ENCODE measurements at places on chromosomes 3 and 15. TPM values are rescaled to one million over a fixed set of nuclear protein-coding genes. Genes with fewer than 3 reads are reported as not detected.
A peak's percentile ranks its signal among the peaks of the same experiment; 100 is the strongest.

DNA sequence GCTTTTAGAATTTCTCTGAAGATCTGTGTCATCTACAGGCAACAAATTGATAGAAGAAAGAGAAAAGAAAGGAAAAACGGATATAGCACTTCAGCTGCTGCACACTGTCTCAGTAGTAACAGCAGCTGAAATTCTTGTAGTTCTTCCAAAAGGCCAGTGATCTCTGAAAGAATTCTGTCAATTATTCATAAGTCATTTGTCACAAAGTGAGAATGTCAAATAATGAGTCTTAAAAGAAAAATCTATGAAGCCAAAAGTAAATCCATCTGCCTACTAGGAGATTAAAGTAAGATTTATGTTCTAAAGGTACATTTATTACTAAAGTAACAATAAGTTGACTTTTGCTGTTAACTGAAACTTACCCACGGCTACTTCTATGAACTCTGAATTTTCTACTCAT lies 24.6 kb downstream of the IFT80 start:
- no peaks in the 10 kb centered on the region for H3K27me3 ChIP-seq
- peaks cover 19% of the 10 kb centered on the region for H3K4me1 ChIP-seq
- H3K4me3 ChIP-seq, result no peak overlapping the region

DNA sequence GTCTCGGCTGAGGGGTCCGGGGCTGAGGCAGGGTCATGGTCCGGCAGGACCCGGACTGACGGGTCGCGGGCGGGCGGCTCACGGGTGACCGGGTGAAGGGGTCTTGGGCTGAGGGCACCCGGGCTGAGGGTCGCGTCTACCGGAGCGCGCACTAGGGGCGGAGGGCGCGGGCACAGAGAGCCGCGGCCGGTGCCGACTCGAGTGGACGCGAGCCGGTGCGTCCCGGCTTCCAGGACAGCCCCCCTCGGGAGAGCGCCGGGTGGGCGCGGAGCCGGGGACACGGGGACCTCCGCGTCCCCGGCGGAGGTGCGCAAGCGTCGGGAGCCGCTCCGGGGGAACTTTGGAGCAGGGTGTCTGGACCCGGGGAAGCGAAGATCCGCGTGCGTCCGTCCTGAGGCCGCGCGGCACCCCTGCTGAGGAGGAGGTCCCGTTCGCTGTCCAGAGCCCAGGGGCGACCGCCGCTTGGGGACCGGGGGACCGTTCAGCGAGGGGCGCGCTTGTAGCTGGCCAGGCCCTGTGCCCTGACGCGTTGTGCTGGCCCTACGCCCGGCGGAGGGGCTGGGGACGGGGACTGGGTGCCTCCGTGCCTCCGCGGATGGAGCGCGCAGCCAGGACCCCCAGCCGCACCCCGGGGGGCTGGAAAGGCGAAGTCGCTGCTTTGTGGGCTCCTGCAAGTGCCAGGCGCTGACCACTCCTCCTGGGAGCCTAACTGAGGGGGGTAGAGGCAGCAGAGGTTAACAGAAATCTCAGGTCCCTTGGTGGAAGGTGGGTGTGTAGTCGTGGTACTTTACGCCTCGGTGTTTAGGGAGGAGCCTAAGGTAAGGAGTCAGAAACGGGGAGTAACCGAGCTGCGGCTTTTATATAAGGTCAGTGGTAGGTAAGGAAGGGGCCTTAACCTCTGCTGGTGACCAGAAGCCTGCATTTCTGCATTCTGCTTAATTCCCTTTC lies at the start of gene PPARG:
Gene PPARG, plus strand, starts transcription at position 889 of the 948 bp plus-strand sequence. CDS start 90,642 bp downstream, outside the sequence.
- DNase-seq, result peak; percentile 23
- peaks cover 43% of the 10 kb centered on the region for H3K27me3 ChIP-seq
- H3K4me3 ChIP-seq, result peak within 1 kb of the TSS; percentile 52
- H3K36me3 ChIP-seq, result no peaks in the 10 kb centered on the region

DNA sequence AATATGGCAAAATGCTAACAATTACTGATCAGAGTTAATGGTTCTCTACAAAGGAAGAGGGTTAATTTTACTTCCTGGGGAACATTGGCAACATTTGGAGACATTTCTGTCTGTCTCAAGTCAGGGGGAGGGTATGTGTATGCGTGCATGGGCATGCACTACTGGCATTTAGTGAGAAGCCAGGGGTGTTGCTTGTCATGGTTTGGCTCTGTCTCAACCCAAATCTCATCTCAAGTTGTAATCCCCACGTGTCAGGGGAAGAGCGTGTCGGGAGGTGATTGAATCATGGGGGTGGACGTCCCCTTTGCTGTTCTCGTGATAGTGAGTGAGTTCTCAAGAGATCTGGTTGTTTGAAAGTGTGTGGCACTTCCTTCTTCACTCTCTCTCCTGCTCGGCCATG lies 28.3 kb upstream of the TNIK start:
- H3K27ac ChIP-seq, result no peak overlapping the region
- H3K4me1 ChIP-seq, result peaks cover 30% of the 10 kb centered on the region
- peaks cover 2% of the 10 kb centered on the region for H3K36me3 ChIP-seq
- no peak for DNase-seq

- H3K4me3 ChIP-seq, result no peak overlapping the region
- no peaks in the 10 kb centered on the region for H3K27me3 ChIP-seq
- no peak for DNase-seq
- H3K36me3 ChIP-seq, result no peaks in the 10 kb centered on the region
- no peak overlapping the region for H3K27ac ChIP-seq
Observed at GRCh38 chr15:39890621-39891020, 29.4 kb downstream of the GPR176 start.

DNA sequence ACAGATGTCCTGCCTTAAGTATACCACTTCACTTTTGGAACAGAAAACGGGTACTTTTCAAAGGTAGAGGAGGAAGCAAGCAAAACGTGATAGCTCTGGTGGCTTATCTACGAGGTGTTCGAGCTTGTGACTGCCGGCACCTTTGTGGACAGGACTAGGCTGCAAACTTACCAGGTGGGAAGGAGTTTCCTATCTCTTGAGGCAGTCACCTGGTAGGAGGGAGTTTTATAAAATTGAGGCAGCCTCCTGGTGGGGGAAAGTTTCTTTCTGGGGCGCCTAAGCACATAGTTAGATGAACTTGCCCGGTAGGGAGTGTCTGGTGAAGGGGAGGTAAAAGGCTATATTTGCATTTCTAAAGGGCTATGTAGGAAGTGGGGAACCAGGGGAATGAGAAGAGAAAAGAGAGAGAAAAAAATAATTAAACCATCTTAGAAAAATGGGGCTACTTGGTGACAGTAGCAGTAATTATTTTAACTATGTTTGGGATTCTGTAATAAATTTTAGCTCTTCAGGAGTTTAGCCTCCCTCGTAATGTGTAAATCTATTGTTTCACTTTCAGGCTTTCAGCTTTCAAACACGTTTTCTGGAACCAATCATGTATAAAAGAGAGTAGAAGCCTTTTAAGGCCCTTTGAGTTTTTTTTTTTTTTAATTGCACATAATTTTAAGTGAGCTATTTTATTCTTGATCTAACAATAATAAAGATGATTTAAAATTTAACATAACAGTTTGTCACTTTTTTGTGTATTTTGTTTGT lies 131.0 kb downstream of the IL5RA start:
- no peaks in the 10 kb centered on the region for H3K4me1 ChIP-seq
- H3K27ac ChIP-seq, result no peak overlapping the region
- no peak overlapping the region for H3K4me3 ChIP-seq
- H3K36me3 ChIP-seq, result no peaks in the 10 kb centered on the region
- DNase-seq, result no peak
- no peaks in the 10 kb centered on the region for H3K27me3 ChIP-seq

The DUSP7 gene
- total RNA-seq, result 17.1 TPM

GRCh38 chr3:143016321-143016972 lies 15.1 kb downstream of the U2SURP start:
- H3K27me3 ChIP-seq, result no peaks in the 10 kb centered on the region
- no peak overlapping the region for H3K4me3 ChIP-seq
- H3K4me1 ChIP-seq, result peaks cover 24% of the 10 kb centered on the region
- no peak overlapping the region for H3K27ac ChIP-seq
- H3K36me3 ChIP-seq, result peaks cover 53% of the 10 kb centered on the region
- DNase-seq, result no peak

The CFAP92 gene
- 0.88 TPM for total RNA-seq

The EIF1B gene
- total RNA-seq, result 35.1 TPM

DNA sequence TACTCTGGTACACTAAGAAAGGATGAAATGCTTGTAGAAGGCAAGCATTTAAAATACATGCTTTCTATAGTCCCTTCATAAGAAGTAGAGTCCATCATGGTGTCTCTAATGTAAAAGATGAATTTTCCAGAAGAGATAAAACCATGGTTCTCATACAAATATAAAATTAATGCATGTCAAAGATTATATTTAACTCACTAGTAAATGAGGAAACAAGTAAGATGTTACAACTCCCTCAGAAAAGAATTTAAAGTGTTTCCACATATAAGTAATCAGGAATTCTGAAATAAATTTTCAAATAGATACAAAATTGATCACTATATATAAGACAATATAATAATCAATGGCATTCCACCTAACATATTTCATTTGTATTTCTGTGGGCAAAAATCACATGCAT lies 570.3 kb upstream of the CCDC54 start:
- no peak overlapping the region for H3K4me3 ChIP-seq
- H3K4me1 ChIP-seq, result no peaks in the 10 kb centered on the region
- H3K27ac ChIP-seq, result no peak overlapping the region
- H3K27me3 ChIP-seq, result no peaks in the 10 kb centered on the region
- no peaks in the 10 kb centered on the region for H3K36me3 ChIP-seq
- DNase-seq, result no peak

- H3K27ac ChIP-seq, result no peak overlapping the region
- no peak overlapping the region for H3K4me3 ChIP-seq
- H3K27me3 ChIP-seq, result no peaks in the 10 kb centered on the region
Observed at GRCh38 chr3:155303540-155304097, 10.1 kb upstream of the STRIT1 start.

DNA sequence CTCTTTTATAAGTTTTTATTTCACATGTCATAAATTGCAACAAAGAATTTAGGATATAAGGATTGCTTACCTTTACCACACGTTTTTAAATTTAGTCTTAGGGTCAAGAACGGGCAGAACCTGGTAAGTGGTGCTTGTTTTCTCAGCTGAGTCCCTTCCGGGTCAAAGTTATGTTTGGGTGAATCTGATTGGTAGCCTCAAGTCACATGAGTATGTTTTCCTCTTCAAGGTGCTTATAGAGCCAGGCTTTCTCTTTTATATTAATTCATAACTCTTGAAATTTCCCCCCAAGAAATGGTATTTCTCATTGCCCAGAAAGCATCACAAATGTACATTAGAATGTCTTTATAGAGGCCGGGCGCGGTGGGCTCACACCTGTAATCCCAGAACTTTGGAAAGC lies 415.7 kb upstream of the ROBO2 start:
- H3K27ac ChIP-seq, result no peak overlapping the region
- H3K4me1 ChIP-seq, result no peaks in the 10 kb centered on the region
- no peaks in the 10 kb centered on the region for H3K36me3 ChIP-seq
- no peaks in the 10 kb centered on the region for H3K27me3 ChIP-seq

DNA sequence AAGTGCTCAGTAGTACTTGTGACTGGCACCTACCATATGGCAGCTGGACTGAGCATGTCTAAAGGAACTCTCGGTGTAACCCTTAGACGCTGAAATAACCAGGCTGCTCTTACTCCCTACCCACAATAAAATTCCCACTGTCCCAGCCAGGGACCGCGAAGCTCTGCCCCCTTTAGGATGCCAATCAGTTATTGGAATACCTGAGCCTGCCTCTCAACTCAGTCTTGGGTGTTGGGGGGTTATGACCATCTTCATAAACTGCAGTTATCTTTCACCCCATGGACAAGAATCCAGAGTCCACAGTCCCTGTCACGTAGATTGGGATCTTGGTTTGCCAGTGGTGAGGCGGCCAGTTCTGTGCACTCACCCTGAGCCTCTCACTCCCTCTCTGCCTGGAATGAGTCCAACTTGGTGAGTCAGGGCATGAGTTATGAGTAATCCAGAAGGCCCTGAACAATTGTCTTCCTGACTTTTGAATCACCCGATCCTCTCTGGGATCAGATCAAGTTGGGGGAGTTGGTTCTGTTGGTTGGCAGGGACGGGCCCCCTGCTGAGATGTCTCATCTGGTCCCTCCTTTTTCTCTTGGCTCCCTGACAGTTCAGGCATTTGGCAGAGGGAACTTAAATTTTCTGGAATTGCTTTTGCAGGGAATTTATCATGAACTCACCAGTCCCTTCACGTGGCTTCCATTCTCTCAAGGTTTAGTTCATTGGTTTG lies 120.1 kb upstream of the UBE2E1 start:
- peaks cover 3% of the 10 kb centered on the region for H3K4me1 ChIP-seq
- no peaks in the 10 kb centered on the region for H3K36me3 ChIP-seq
- peak; percentile 34 for DNase-seq
- H3K27me3 ChIP-seq, result no peaks in the 10 kb centered on the region
- H3K4me3 ChIP-seq, result no peak overlapping the region

DNA sequence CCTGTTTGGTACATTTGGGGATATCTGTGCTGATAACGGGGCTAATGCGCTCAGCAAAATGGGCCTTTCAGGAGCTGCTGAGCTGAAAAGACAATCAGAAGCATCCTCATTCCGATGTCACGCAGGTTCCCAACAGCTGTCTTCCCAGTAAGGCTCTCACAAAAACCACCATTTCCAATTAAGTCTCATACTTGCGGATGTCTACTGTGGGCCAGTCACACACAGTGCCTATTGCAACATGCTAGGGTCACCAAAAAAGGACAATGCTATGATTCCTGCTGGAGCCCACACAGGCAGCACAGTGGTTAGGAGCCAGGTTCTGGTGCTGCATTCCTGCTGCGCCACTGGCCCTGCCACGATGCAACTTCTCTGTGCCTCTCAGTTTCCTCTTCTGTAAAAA lies 16.4 kb upstream of the LDHAL6B start:
- H3K27me3 ChIP-seq, result peaks cover 6% of the 10 kb centered on the region
- H3K27ac ChIP-seq, result no peak overlapping the region
- no peak overlapping the region for H3K4me3 ChIP-seq
- DNase-seq, result no peak

GRCh38 chr3:32583708-32584107 lies 13.1 kb upstream of the DYNC1LI1 start:
- H3K4me1 ChIP-seq, result no peaks in the 10 kb centered on the region
- H3K27ac ChIP-seq, result no peak overlapping the region
- no peaks in the 10 kb centered on the region for H3K36me3 ChIP-seq
- H3K4me3 ChIP-seq, result no peak overlapping the region
- H3K27me3 ChIP-seq, result no peaks in the 10 kb centered on the region

The RLBP1 gene
- total RNA-seq, result not detected

DNA sequence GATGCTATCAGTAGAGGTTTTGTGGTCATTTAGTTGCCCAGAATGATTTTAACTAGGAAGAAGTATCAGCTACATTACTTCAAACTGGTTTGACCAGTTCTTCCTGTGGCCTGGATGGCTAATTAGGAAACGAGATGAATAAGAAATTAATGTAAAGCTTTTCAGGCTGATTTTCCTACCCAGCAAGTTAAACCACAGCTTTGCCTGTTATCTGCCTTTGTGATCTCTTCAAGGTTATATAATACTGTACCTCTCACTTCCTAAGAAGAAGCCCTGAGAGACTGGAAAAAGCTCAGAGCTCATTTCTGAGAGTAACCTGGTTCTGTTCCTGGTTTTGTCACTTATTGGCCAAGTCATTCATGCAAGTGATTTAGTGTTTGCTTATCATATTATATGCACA lies 782.2 kb upstream of the GOLIM4 start:
- no peak overlapping the region for H3K4me3 ChIP-seq
- no peaks in the 10 kb centered on the region for H3K27me3 ChIP-seq
- peaks cover 2% of the 10 kb centered on the region for H3K4me1 ChIP-seq
